ENCODE measurements at places on chromosomes 2 and 18. TPM values are rescaled to one million over a fixed set of nuclear protein-coding genes. Genes with fewer than 3 reads are reported as not detected.

The CXCR1 gene
- 0.51 TPM for total RNA-seq

- no peak for DNase-seq
- H3K27ac ChIP-seq: no peak overlapping the region
- no peaks in the 10 kb centered on the region for H3K27me3 ChIP-seq
- no peak overlapping the region for H3K4me3 ChIP-seq
- H3K36me3 ChIP-seq: no peaks in the 10 kb centered on the region
Observed at GRCh38 chr2:144454466-144455287, 65.2 kb downstream of the ZEB2 start.

- no peaks in the 10 kb centered on the region for H3K27me3 ChIP-seq
- H3K27ac ChIP-seq: no peak overlapping the region
- H3K36me3 ChIP-seq: no peaks in the 10 kb centered on the region
Observed at GRCh38 chr2:112160283-112161250, 22.4 kb downstream of the FBLN7 start.

The NDC80 gene
- total RNA-seq: 2.4 TPM

DNA sequence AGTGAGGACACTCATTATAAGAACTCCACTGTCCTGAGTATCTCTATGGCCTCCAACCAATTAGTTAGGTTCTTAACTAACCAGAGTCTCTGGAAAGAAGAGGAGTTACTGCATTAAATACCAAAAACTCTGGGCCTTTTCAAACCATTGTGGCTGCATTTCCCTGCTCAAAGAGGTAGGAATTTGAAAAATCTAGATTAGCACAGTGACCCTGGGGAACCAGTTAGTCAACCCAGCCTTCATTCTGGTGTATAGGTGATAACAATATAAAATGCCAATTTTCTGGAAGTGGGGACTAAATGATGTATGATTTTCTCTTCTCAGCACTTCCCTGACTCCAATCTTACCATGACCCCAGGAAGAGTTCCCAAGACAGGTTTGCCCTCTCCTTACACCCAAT is 287.8 kb upstream of the SETBP1 start:
- no peaks in the 10 kb centered on the region for H3K4me1 ChIP-seq
- no peak overlapping the region for H3K4me3 ChIP-seq
- no peaks in the 10 kb centered on the region for H3K36me3 ChIP-seq
- H3K27me3 ChIP-seq: no peaks in the 10 kb centered on the region
- no peak overlapping the region for H3K27ac ChIP-seq

The IHH gene
- total RNA-seq: not detected

DNA sequence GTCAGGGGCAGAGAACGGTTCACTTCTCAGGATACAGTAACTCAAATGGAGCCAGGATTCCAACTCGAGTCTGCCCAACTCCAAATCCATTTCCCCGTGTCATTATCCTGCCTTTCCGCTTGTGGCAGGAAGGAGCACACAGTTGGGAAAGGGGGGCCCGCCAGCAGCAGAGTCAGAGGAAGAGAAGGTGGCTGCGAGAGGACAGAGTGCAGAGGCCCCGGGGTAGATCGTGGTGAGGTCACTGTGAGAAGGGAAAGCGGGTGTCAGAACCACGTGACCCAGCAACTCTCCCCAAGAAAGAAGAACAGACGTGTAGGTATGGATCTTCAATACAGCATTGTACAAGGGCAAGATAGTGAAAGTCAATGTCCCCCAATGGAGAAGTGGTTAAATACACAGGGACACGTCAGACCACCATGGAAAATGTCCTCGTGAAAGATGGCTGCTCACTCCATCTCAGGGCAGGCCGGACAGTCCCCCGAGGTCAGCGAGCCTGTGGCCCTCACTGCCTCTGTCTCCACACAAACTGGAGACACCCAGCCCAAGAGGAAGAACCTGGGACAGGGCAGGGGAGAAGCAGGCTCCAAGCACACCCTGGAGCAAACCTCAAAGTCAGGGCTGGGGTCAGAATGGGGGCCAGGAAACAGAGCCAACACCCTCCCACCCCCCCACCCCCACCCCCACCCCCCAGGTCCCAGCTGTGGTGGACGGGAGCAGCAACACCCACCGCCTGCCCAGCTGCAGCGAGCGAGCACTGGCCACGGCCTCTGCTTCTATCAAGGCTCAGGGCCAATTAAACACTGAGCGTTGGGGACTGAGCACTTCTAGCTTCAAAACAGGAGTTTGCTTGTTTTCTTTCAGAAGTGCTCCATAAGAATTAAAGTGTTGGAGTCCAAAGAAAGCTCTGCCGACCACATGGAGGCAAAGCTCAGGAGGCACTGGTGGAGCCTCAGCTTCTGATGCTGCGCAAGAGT is 92.7 kb downstream of the EIPR1 start:
- H3K27ac ChIP-seq: no peak overlapping the region
- no peaks in the 10 kb centered on the region for H3K27me3 ChIP-seq
- no peak overlapping the region for H3K4me3 ChIP-seq
- H3K36me3 ChIP-seq: no peaks in the 10 kb centered on the region
- DNase-seq: no peak

DNA sequence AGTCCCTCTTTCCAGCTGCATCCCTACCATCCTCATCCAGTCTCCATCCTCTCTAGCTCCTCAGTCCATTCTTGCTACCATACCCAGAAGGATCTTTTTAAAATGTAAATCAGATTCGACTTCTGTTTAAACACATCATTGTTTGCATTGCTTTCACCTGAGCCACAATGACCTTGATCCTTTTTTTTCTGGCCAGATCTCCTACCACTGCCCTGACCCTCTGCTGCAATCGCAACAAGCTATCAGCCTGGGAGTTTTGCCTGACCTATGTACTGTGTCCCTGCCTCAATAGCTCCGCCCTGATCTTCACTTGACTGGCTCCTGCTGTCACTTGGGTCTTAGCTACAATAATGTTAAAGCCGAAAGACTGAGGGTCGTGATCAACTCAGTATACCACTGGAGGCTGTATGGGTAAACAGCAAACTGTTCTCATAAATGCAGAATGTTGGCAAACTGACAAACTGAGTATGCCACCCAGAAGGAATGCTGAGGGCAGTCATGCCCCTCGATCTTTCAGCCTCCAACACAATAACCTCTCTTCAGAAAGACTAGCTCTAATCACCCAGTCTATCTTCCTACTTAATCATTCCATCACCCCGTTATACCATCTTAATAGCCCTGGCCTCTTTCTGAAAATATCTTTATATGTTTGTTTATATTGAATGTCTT is 2.6 kb upstream of the RBM43 start:
- no peaks in the 10 kb centered on the region for H3K4me1 ChIP-seq
- no peak overlapping the region for H3K27ac ChIP-seq
- H3K4me3 ChIP-seq: no peak overlapping the region

GRCh38 chr2:231362555-231363184 is 32.8 kb upstream of the B3GNT7 start:
- H3K27me3 ChIP-seq: no peaks in the 10 kb centered on the region
- no peak for DNase-seq
- H3K27ac ChIP-seq: no peak overlapping the region
- H3K4me1 ChIP-seq: no peaks in the 10 kb centered on the region
- H3K36me3 ChIP-seq: no peaks in the 10 kb centered on the region

The ACVR1C gene
- total RNA-seq: 5.0 TPM

GRCh38 chr2:119327431-119327830 is 39.2 kb downstream of the C2orf76 start:
- no peak overlapping the region for H3K4me3 ChIP-seq
- no peak overlapping the region for H3K27ac ChIP-seq
- no peaks in the 10 kb centered on the region for H3K27me3 ChIP-seq
- no peaks in the 10 kb centered on the region for H3K4me1 ChIP-seq

GRCh38 chr2:216956820-216957493 is 97.1 kb upstream of the TNP1 start:
- no peaks in the 10 kb centered on the region for H3K27me3 ChIP-seq
- no peaks in the 10 kb centered on the region for H3K36me3 ChIP-seq
- no peak overlapping the region for H3K27ac ChIP-seq
- H3K4me1 ChIP-seq: no peaks in the 10 kb centered on the region
- no peak for DNase-seq
- no peak overlapping the region for H3K4me3 ChIP-seq

The CFC1 gene
- total RNA-seq: not detected

- no peak overlapping the region for H3K27ac ChIP-seq
- H3K27me3 ChIP-seq: no peaks in the 10 kb centered on the region
- no peak for DNase-seq
- no peaks in the 10 kb centered on the region for H3K36me3 ChIP-seq
- no peak overlapping the region for H3K4me3 ChIP-seq
- H3K4me1 ChIP-seq: no peaks in the 10 kb centered on the region
Observed at GRCh38 chr2:182763311-182763912, 47.4 kb downstream of the DNAJC10 start.

DNA sequence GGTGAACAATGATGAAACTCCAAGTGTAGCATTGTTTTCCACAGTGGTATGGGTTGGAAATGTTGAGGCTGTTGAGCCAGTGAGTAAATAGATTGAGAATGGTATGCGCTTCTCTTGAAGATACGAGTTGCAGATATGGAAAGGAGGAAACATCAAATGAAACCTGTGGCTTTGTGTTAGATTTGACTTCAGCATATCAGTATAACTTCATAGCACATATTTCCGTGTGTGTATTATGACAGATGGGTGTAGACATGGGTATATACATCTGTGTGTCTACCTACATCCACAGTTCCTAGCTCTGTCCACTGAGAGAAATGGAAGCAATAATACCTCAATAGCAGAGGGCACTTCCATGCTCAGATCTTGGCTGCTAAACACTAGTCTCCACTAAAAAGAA is 8.0 kb downstream of the SNED1 start:
- H3K4me1 ChIP-seq: peaks cover 26% of the 10 kb centered on the region
- no peak overlapping the region for H3K4me3 ChIP-seq
- H3K27me3 ChIP-seq: no peaks in the 10 kb centered on the region
- no peaks in the 10 kb centered on the region for H3K36me3 ChIP-seq

- H3K4me1 ChIP-seq: no peaks in the 10 kb centered on the region
- no peaks in the 10 kb centered on the region for H3K27me3 ChIP-seq
- no peak overlapping the region for H3K27ac ChIP-seq
- H3K36me3 ChIP-seq: no peaks in the 10 kb centered on the region
Observed at GRCh38 chr2:113218283-113219091, 44.7 kb downstream of the PSD4 start.

The SP5 gene
- total RNA-seq: not detected

- DNase-seq: no peak
- no peak overlapping the region for H3K4me3 ChIP-seq
- H3K36me3 ChIP-seq: no peaks in the 10 kb centered on the region
- no peak overlapping the region for H3K27ac ChIP-seq
Observed at GRCh38 chr2:238851026-238851425, 3.1 kb downstream of the TWIST2 start.

GRCh38 chr18:43279015-43279744 is 1.9 kb upstream of the SYT4 start:
- no peak overlapping the region for H3K4me3 ChIP-seq
- H3K27ac ChIP-seq: no peak overlapping the region
- H3K4me1 ChIP-seq: no peaks in the 10 kb centered on the region
- H3K27me3 ChIP-seq: no peaks in the 10 kb centered on the region
- H3K36me3 ChIP-seq: no peaks in the 10 kb centered on the region
- DNase-seq: no peak

- H3K27me3 ChIP-seq: no peaks in the 10 kb centered on the region
- H3K27ac ChIP-seq: no peak overlapping the region
- DNase-seq: no peak
- peaks cover 13% of the 10 kb centered on the region for H3K36me3 ChIP-seq
- H3K4me3 ChIP-seq: no peak overlapping the region
- H3K4me1 ChIP-seq: no peaks in the 10 kb centered on the region
Observed at GRCh38 chr2:143649226-143649740, 520.1 kb downstream of the ARHGAP15 start.

GRCh38 chr18:48325115-48325665 is 84.0 kb downstream of the ZBTB7C start:
- H3K27ac ChIP-seq: no peak overlapping the region
- DNase-seq: no peak
- no peaks in the 10 kb centered on the region for H3K4me1 ChIP-seq
- no peaks in the 10 kb centered on the region for H3K27me3 ChIP-seq
- no peaks in the 10 kb centered on the region for H3K36me3 ChIP-seq
- H3K4me3 ChIP-seq: no peak overlapping the region

DNA sequence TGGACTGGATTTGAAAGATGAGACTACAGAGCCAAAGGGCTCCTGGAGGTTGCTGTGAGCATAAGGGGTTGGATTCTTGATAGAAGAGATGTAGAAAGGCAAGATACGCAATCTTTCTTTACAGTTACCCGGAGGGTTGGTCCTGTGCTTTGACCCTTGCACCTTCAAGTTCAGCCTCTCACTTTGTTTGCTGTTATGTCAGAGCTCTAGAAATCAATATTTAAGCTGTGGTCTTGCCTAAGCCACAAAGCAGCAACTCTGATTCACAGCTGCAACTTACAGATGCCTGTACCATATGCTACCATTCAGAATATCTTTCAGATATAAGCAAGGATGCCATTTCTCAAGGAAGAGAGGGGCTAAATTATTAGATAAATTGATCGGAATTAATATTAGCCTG is 943.1 kb upstream of the LRRTM1 start:
- no peak for DNase-seq
- H3K36me3 ChIP-seq: no peaks in the 10 kb centered on the region
- H3K4me1 ChIP-seq: no peaks in the 10 kb centered on the region
- H3K4me3 ChIP-seq: no peak overlapping the region
- no peak overlapping the region for H3K27ac ChIP-seq

The MTERF4 gene
- total RNA-seq: 45.3 TPM

The TTR gene
- total RNA-seq: not detected

- no peak for DNase-seq
- no peak overlapping the region for H3K4me3 ChIP-seq
- no peaks in the 10 kb centered on the region for H3K27me3 ChIP-seq
- H3K27ac ChIP-seq: no peak overlapping the region
- H3K4me1 ChIP-seq: no peaks in the 10 kb centered on the region
Observed at GRCh38 chr2:74582184-74582583, 27.7 kb downstream of the DOK1 start.

GRCh38 chr2:238095143-238095542 is 5.0 kb upstream of the ESPNL start:
- H3K4me3 ChIP-seq: no peak overlapping the region
- no peak for DNase-seq
- no peaks in the 10 kb centered on the region for H3K4me1 ChIP-seq

The SERPINB3 gene
- total RNA-seq: not detected

The TUBA3E gene
- not detected for total RNA-seq

GRCh38 chr2:85579266-85579935 is 2.0 kb downstream of the VAMP8 start:
- H3K27ac ChIP-seq: peak overlapping the region; percentile 86
- no peaks in the 10 kb centered on the region for H3K27me3 ChIP-seq
- DNase-seq: no peak
- H3K36me3 ChIP-seq: no peaks in the 10 kb centered on the region
- H3K4me1 ChIP-seq: peaks cover 19% of the 10 kb centered on the region
- H3K4me3 ChIP-seq: peak overlapping the region; percentile 78

- H3K27ac ChIP-seq: no peak overlapping the region
- no peak for DNase-seq
- H3K4me3 ChIP-seq: no peak overlapping the region
- no peaks in the 10 kb centered on the region for H3K27me3 ChIP-seq
- no peaks in the 10 kb centered on the region for H3K4me1 ChIP-seq
Observed at GRCh38 chr18:50079571-50080295, 115.2 kb downstream of the MYO5B start.

The PJVK gene
- total RNA-seq: 2.1 TPM

The LHCGR gene
- not detected for total RNA-seq

The MC5R gene
- not detected for total RNA-seq

GRCh38 chr18:45245091-45245511 is 370.2 kb upstream of the SLC14A2 start:
- DNase-seq: no peak
- H3K4me3 ChIP-seq: no peak overlapping the region
- H3K27ac ChIP-seq: no peak overlapping the region

The TNFRSF11A gene
- 0.19 TPM for total RNA-seq

The RHBDD1 gene
- total RNA-seq: 62.1 TPM

- peaks cover 15% of the 10 kb centered on the region for H3K36me3 ChIP-seq
- no peaks in the 10 kb centered on the region for H3K27me3 ChIP-seq
- H3K27ac ChIP-seq: peak overlapping the region; percentile 1
- H3K4me3 ChIP-seq: no peak overlapping the region
- H3K4me1 ChIP-seq: no peaks in the 10 kb centered on the region
Observed at GRCh38 chr2:98588880-98589431, 19.4 kb downstream of the COA5 start.
